ENCODE measurements at places on chromosomes 11 and 22. TPM values are rescaled to one million over a fixed set of nuclear protein-coding genes. Genes with fewer than 3 reads are reported as not detected.
A peak's percentile ranks its signal among the peaks of the same experiment; 100 is the strongest.

SDHD gene
- polyA plus RNA-seq = 158 TPM

SLC36A4 gene
- polyA plus RNA-seq = 10.3 TPM

GRCh38 chr11:45538939-45539338, 126.5 kb downstream of the CHST1 start:
- no peaks in the 10 kb centered on the region for H3K36me3 ChIP-seq
- H3K4me3 ChIP-seq = no peak overlapping the region
- H3K4me1 ChIP-seq = no peaks in the 10 kb centered on the region

RGL4 gene
- 40.6 TPM for polyA plus RNA-seq

SPI1 gene
- 2.3 TPM for polyA plus RNA-seq

- no peak for DNase-seq
- no peak overlapping the region for H3K27ac ChIP-seq
- H3K27me3 ChIP-seq = no peaks in the 10 kb centered on the region
- H3K4me3 ChIP-seq = no peak overlapping the region
Measured at GRCh38 chr11:74203966-74204365, 32.9 kb downstream of the PPME1 start.

APOBEC3C gene
- 468 TPM for polyA plus RNA-seq

GRCh38 chr11:73350908-73351636, 25.1 kb upstream of the RELT start:
- DNase-seq = peak; percentile 70
- no peak overlapping the region for H3K27ac ChIP-seq
- H3K36me3 ChIP-seq = no peaks in the 10 kb centered on the region
- no peaks in the 10 kb centered on the region for H3K4me1 ChIP-seq
- H3K4me3 ChIP-seq = no peak overlapping the region

GRCh38 chr11:77542296-77542695, 47.5 kb upstream of the AQP11 start:
- H3K27me3 ChIP-seq = no peaks in the 10 kb centered on the region
- H3K4me1 ChIP-seq = no peaks in the 10 kb centered on the region
- DNase-seq = no peak
- no peaks in the 10 kb centered on the region for H3K36me3 ChIP-seq
- H3K27ac ChIP-seq = no peak overlapping the region

GRCh38 chr11:73998846-73999575, 9.9 kb downstream of the UCP3 start:
- H3K4me3 ChIP-seq = no peak overlapping the region
- peaks cover 78% of the 10 kb centered on the region for H3K4me1 ChIP-seq
- peak overlapping the region; percentile 97 for H3K27ac ChIP-seq
- DNase-seq = no peak
- peaks cover 7% of the 10 kb centered on the region for H3K27me3 ChIP-seq

- H3K27me3 ChIP-seq = no peaks in the 10 kb centered on the region
- H3K36me3 ChIP-seq = peaks cover 49% of the 10 kb centered on the region
- H3K4me3 ChIP-seq = no peak overlapping the region
- DNase-seq = no peak
- no peaks in the 10 kb centered on the region for H3K4me1 ChIP-seq
Measured at GRCh38 chr11:129910360-129910759, 15.0 kb upstream of the NFRKB start.

DNA sequence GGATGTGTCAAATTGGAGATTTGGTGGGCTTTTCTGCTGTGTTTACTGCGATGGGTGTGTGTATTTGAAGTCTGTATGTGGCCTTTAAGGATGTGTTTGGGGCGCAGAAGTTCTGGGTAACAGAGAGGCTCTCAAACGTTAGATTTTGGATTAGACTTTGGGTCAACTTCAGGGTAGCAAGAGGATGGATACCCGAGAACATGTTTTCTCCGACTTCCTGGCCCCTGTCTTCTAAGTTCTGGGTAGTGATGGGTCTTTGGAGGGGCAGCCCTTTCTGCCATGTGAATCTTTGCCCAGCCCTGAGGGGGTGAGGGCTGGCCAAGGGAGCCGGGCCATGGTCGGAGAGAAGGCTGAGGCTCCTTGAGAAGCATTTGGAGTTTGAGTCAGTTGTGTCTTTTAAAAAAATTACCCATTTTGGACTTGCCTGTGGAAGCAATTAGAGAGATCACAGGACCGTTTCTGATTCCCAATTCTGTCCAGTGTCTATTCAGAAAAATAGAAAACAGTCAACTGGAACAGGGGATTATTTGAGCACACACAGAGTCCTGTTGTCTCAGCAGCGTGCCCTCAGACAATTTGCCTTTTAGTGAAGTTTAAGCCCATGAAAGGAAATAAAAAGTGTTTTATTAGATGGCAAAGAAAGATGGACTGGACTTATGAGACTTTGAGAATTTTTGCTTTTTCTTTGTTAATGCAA, 114.4 kb downstream of the PTPRJ start:
- H3K4me1 ChIP-seq = peaks cover 78% of the 10 kb centered on the region
- H3K36me3 ChIP-seq = no peaks in the 10 kb centered on the region
- DNase-seq = no peak
- no peaks in the 10 kb centered on the region for H3K27me3 ChIP-seq
- no peak overlapping the region for H3K4me3 ChIP-seq

DNA sequence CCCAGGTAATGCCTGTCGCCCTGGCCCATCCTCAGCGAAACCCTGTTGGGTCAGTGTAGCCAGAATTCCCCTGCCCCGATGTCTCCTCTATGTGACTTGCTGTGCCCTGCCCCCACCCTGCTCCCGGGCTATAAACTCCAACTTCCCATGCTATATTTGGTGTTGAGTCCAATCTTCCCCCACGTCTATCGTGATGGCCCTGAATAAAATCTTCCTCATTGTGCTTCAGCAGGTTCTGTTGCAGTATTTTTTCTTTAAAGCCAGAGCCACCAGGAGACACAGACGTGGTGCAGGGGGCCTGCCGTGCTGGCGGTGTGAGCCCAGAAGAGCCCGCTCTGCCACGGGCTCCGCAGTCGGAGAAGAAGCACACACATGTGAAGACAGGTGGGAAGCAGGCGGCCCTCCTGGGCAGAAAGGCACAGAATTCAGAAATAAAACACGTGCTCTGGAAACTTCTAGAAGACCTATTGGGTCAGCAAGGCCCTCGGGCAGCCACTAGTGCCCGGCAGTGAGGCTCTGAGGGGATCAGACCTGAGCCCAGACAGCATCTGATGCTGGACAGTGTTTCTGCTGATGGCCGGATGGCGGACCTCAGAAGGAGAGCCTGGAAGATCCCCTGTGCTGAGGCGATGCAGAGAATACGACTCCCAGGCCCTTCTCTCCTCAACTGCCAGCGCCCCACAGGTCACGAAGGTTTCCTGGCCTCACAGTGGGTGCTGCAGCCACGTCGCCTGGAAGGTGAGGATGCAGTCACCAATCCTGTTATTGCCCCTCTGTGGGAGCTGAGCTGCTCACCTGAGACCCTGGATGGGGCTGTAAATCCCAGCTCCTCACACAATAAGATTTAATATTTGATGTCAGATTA, 501.9 kb downstream of the BRD1 start:
- H3K36me3 ChIP-seq = no peaks in the 10 kb centered on the region
- H3K27me3 ChIP-seq = peaks cover 9% of the 10 kb centered on the region
- H3K27ac ChIP-seq = no peak overlapping the region
- H3K4me3 ChIP-seq = no peak overlapping the region

DNA sequence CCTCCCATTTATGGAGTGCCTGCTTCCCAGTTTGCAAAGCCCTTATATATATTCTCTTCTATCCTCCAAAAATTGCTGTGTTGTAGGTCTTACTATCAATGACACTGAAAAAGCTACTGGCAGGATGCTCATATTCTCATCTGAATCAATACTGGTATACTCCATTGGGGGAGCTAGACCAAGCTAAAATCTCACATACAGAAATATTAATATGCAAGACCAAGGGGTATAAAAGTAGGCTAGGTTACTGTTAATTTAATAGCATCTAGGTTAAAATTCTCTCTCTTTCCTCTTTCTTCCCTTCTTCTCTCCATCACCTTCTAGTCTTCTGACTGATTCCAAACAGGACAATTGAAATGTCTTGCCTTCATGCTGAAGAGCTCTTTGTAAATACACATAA, 17.1 kb upstream of the BDNF start:
- H3K4me1 ChIP-seq = peaks cover 1% of the 10 kb centered on the region
- H3K36me3 ChIP-seq = peaks cover 9% of the 10 kb centered on the region
- no peak overlapping the region for H3K27ac ChIP-seq
- no peak overlapping the region for H3K4me3 ChIP-seq
- DNase-seq = no peak

- H3K4me1 ChIP-seq = no peaks in the 10 kb centered on the region
- H3K36me3 ChIP-seq = no peaks in the 10 kb centered on the region
- no peak overlapping the region for H3K4me3 ChIP-seq
- no peak overlapping the region for H3K27ac ChIP-seq
- no peak for DNase-seq
Measured at GRCh38 chr11:27520226-27520625, 13.7 kb upstream of the LIN7C start.
